ENCODE measurements at places on chromosomes 5 and 9. TPM values are rescaled to one million over a fixed set of nuclear protein-coding genes. Genes with fewer than 3 reads are reported as not detected.

The CORO2A gene
- 22.1 TPM for total RNA-seq

DNA sequence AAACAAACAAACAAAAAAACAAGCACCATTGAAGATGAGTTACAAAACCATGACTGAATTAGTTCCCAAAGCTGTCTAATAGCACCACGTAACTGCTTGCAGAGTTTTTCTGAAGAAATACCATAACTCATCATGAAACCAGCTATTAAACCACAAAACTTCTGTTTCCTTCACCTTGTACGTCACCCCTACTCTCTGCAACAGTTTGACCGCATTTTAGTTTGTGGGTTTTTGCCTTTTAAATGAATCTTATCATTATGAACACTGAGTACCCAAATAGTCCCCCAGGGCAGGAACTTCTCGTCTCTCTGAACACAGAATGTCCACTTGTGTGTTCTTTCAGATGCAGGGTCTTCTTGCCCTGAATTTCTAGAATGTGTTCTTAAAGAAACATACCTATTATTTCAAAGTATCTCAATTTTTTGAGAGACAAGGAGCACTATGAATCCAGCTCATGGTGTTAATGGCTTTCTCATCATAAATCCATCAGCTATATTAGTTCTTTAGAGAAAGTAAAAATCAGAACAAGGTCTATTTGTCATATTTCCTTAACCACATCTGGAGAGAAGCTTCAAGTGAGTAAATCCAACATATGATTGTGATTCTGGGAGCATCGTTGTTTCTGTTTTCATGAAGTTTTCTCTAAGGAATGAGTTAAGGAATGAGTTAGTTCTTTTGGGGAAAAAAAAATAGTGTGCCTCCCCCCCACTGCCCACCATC is 210.6 kb downstream of the AUH start:
- DNase-seq = no peak

- no peak for DNase-seq
Measured at GRCh38 chr5:4661836-4662235, 478.3 kb upstream of the ADAMTS16 start.

DNA sequence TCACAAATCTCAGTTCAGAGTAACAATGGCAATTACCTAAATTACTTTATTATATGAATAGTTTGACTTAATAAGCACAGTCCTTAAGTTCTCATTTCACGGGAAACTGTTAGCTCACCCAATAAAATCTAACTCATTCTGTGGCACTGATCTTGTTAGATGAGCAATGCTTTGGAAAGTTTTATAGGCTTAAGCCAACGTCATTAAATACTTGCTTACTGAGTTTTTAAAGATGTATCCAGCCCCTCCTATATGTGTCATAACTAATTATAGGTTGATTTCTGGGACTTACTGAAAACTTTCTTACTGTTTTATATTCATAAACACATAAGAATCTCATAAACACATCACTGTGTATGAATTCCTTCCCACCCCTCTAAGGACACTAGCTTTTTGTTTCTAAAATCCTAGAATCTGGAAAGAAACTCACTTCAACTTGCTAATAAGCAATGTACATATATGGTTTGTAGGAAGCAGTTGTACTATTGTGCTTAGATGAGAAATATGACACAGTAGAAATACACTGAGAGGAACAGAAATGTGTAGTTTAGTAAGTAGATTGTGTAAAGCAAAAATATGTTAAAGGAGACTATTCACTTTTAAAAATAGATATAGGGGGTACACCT is 14.1 kb upstream of the MARCOL start:
- peak; percentile 33 for DNase-seq

GRCh38 chr5:102623329-102624065 is 124.7 kb upstream of the SLCO6A1 start:
- no peak for DNase-seq

DNA sequence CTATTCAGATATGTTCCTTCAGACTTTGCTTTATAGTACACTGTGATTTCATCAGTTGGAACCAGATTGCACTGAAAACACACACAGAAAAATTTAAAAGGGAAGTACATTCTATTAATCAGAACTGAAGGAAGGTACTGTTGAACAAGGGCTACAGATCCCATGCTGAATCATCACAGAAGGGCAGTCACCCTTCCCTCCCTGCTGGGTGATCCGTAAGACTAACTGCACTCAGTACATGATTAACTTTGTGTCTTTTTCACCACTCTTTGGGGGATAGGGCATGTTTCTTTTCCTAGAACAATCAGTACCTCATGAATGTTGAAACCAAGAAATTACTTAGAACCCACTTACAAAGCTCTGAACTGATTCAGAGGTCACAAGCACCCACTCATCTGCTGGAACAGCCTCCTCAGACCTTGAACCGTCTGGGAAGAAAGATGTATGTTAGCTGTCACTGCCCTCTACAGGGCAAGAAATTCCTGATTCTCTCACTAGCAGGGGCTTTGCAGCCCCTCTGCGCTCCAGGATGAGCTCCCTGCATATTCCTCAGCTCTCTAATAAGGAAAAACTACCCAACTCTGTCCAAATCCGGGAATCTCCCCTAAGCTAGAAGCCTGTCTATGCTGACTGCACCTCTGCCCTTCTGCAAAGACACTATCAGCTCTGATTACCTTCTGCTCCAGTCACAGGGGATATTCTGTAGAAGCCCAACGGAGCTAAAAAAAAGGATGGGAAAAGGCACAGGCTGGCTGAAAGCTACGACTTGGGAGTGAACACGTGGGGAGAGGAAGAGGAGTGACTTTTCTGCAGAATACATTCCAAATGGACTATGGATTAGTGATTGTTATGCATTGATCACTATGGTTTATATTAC is 51.0 kb downstream of the IARS1 start:
- peak; percentile 5 for DNase-seq

- DNase-seq = no peak
Measured at GRCh38 chr9:33295571-33295970, 5.3 kb downstream of the NFX1 start.

Measured in bronchial epithelial cell (primary cell).